AG10803 (cell line): ENCODE measurements at places on chromosomes 4 and X.

DNA sequence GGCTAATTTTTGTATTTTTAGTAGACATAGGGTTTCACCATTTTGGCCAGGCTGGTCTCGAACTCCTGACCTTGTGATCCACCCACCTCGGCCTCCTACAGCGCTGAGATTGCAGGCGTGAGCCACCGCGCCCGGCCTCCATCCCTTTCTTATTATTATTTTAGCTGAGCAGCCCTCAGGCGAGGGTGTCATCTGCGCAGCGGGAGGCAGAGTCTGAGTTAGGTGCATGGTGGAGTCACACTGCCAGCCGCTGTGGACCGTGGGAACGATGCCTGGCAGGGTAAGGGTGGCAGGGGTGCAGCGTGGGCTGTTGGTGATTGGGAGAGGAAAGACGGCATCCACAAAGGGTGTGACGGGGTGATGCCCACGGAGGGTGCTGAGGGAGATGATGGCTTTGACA, 491.8 kb upstream of the FAT1 start:
- DNase-seq: no peak

- DNase-seq: no peak
Observed at GRCh38 chr4:53647547-53647946, 56.3 kb upstream of the LNX1 start.

- no peak for DNase-seq
Observed at GRCh38 chr4:6466756-6467381, 5.5 kb downstream of the PPP2R2C start.

- DNase-seq: peak; percentile 24
Observed at GRCh38 chr4:150501983-150502382, 80.0 kb upstream of the MAB21L2 start.
